Activated CD4-positive, alpha-beta T cell treated with anti-CD3 and anti-CD28 coated beads, Interleukin-2, amount 50 U/mL, for 1 hour (primary cell): ENCODE measurements at places on chromosomes 1 and 21.

- DNase-seq: no peak
These were observed 21.2 kb upstream of the EPRS1 start for GRCh38 chr1:220067269-220068204.

DNA sequence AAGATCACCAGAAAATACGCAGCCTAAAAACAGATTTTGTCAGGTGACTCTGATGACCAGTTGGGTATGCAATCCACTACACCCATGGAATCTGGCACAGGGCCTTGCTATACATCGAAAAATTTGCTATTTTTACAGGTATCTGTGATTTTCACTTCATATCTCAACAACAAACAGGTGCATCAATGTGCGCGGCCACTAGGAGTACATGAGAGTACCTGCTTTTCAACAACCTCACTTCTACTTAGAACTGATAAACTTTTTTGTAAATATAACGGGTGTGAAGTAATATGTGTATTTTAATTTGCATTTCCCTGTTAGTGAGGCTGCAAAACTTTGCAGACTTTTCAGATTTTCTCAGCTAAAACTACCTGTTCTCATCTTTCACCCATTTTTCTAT is 80.8 kb downstream of the SLC45A1 start:
- peak; percentile 23 for DNase-seq

DNA sequence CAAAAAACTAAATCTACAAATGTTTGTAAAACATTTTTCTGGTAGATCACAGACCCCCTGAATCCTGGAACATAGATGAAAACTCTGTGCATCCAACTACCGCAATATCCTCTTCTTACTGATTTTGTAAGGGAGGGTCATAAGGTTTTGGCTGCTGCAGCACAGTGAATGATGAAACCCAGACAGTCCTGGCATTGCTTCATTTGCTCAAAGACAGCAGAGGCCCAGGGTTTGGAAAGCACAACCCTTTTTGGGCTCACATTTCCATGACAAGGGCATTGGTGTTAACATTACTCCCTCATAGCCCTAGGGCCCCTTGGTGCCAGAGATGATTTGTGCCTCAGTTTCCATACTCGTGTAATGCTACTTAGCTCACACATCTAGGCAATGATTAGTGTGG is 51.2 kb downstream of the PLXNA2 start:
- DNase-seq: no peak

- no peak for DNase-seq
These were observed 56.2 kb upstream of the EPS8L3 start for GRCh38 chr1:109819906-109820305.

DNA sequence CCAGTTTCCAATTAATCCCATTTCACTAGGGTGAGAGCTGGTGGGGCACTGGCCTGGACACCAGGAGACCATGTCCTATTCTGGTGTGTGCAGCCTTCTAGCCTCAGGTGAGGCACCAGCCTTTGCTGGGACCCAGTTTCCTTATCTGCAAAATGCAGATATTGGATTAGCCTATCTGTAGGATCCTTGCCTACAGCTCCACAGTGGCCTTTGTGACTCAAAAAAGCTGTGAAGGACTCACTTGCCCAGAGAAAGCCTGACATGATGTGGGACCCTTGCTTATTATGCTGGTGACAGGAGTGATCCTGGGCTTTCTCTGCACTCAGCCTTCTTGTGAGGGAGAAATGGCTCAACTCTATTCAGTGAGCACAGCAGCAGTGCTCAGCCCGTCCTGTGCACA is 32.3 kb downstream of the TENT5C start:
- no peak for DNase-seq

DNA sequence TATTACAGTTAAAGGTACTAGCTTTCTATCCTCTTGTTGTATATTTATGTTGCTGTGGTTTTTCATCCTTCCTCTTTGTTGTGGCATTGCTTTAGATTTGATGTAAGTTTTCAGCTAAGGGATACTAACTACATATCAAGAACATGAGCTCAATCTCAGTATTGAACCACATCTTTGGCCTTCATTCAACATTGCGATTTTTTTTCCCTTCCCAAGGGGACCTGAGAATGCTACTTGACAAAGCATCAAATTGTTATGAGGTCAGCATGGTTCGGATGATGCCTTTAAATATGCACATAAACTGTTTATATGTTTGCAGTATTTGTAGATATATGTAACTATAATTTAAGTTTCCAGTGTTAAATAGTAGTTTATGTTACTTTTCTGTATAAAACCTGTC is 31.7 kb upstream of the GPR88 start:
- no peak for DNase-seq

GRCh38 chr1:86183810-86184209 is 27.2 kb upstream of the COL24A1 start:
- DNase-seq: no peak

- DNase-seq: peak; percentile 53
These were observed 148.9 kb upstream of the IRF2BP2 start for GRCh38 chr1:234758851-234759250.

DNA sequence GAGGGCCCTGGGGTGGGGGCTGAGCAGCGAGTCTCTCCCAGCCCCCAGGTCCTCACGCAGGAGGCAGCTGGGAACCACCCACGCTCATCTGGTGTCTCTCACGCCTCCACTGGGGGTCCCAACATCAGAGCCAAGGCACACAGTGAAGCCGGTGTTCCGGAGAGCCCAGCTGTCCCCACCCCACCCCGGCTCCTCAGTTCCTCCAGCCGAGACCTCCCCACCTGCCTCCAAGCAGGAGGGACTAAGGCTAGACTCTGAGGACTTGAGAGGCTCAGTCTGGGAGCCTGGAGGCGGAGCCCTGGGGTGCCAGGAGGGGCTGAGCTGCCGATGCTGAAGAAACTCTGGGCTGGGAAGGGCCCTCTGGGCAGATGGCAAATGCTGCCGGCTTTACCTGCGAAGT is 1.6 kb upstream of the HPCA start:
- DNase-seq: no peak

DNA sequence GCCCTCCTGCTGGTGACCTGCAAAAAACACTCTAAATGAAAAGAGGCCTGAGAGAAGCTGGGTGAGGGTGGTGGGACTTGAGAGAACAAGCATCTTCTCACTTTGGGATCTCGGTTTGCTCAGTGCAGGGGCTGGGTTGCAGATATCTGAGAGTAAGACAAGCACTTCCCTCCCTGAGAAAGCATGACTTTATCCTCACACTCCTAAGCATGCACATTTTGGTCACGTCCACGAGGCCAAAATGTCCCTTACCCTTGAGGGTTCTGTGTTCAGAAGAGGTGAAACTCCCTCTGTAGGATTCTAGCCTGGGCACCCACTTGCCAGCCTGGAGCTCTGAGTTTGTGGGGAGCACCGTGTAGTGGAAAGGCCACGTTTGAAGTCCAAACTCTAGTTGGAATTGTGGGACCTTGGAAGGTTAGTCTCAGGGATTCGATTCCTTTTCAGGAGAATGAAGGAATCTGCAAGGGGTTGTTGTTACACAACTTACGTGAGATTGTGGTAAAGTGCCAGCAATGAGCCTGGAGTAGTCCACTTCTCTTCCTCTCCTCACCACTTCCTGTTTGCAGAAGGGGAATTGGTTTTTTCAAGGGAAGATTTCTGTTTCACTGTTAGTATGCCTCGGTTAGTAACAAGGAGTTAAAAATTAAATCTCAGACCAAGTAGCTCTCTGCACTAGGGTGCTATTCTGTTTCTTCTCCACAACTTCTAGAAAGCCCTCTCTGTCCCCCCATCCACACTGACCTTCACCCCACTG is 3.0 kb downstream of the FCAMR start:
- no peak for DNase-seq

DNA sequence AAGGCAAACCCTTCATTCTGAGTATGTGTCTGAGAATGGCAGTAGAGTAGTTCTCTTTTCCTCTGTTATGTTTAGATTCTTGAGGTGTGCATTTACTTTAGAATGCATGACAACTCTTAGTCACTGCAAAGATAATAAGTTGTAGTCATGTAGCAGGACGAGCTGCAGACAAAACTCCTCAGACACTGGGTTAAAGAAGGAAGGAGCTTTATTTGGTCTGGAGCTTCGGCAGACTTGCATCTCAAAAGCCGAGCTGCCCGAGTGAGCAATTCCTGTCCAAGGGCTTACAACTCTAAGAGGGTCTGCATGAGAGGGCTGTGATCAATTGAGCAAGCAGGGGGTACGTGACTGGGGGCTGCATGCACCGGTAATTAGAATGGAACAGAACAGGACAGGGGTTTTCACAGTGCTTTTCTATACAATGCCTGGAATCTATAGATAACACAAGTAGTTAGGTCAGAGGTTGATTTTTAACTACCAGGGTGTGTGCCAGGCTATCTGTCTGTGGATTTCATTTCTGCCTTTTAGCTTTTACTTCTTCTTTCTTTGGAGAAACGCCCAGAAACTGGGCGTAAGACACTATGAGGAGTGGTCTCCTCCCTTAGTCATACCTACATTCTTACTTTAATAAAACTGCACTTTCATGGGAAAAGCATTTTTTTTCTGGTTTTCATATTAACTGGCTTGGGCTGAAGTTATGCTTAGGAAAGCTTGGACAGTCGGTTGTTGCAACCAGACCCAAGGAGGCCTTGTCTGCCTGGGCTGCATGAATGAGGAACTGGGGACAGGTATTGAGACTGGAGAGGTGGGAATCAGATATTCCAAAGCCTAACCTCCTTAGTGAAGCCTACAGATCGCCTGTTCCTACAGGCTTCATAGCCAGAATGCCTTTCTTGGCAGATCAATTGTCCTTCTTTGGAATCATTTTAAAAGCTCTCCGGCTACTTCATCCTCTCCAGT is 115.1 kb downstream of the RHOU start:
- DNase-seq: no peak

DNA sequence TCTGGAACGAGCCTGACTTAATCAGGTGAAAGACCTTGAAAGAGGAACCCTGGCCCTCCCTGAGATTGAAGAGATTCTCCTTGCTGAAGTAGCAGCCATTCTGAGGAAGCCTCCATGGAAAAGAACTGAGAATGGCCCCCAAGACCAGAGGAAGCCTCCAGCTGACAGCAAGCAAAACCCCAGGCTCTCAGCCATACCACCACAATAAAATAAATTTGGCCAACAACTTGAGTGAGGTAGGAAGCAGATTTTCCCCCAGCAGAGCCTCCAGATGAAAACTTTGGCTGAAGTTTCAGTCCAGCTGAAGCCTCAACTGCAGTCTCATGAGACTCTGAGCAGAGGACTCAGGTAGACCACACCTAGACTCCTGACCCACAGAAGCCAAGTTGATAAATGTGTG is 34.0 kb upstream of the SLAMF9 start:
- DNase-seq: no peak

DNA sequence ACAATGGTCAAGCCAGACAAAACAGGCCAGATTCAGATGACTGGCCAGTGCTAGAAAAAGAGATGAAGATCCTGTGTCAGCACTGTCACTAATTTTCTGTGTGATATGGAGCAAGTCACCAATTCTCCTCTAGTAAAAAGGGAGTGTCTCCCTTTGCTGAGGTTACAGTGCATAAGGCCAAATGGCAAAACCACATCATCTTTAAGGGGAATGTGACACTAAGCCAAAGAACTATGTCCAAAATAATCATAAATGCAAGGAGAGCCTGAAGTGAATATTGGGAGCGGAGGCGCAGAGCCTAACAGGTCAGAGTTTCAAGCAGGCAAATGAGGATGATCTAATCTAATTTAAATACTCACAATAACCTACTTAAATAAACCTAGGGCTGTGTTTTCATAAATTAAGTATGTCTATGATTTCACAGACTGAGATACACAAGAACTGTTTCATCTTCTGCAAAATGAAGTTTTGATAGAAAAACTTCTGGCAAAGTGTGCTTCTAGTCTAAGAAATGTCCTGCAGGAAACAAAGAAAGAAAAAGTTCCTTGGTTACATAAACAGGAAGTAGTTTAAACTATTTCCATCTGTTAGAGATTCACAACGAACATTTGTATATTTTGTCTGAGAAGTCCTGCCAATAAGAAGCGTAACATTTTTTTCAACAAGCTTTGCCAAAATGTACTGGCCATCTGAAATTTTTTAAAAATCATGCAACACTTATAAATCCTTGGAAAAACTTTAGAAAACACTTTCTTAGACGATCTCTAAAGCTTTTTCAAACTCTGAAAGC is 290.2 kb downstream of the LRRC40 start:
- DNase-seq: no peak

DNA sequence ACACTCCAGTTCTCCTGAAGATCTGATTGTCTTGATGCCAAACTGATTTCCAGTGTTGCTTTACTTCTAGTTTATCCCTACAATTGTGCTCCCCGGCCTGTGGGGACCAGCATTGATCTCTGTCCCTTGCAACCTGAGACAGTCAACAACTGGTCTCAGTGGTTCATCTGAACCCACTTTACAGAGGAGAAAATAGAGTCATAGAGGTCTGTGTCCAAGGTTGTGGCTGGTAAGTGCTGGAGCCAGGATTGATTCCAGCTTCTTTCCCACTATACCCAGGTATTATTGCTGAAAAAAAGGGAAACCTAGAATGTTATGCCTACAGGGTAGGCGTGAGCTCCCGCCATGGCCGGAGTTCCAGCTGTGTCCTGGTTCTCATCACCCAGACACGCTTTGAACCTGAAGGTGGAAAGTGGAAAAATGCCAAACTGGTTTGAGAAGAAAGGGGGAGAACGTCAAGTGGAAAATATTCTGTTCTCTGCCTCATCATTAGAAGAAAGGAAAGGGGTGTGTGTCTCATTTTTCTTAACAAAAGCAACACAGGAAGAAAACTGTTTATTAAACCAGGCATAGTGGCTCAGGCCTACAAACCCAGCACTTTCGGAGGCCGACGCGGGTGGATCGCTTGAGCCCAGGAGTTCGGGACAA is 60.7 kb upstream of the ITPKB start:
- DNase-seq: no peak

DNA sequence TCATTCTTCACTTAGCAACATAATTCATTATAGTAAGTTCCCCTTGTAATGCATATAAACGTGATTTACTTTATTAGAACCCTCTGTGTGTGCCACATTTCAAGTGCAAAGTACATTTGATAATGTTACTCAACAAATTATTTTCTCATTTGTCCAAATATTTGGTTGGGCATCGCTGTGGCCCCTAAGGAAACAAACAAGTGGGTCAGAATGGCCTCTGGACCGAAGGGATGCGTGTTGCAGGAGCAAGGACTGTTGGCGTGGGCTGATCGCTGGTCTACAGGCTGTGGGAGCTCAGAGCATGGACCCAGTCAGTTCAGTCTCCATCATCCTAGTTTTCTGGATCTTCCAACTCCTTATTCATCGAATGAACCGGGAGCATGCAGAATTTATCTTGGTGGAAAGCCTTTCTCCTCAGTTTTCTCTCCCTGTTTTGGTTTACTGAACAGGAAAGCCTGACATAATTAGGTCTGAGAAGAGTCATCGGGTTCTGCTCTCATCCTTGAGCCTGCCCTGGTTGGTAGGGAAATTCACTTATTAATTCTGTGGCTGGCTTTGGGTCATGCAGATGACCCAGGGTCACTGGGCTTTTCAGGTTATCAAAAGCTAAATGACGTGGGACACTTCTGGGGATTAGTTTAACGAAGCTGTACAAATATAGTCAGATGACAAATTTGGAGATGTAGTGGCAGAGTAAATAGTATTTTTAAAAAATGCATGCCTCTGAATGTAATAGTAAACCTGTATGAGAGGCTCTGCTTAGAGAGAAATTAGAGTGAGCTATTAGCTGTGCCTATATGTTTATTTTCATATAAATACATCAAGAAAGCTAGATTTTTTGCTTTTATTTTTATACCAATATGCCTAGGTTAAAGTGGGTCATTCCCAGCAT is 200.2 kb downstream of the SDCCAG8 start:
- DNase-seq: no peak
